ENCODE measurements at places on chromosomes 5 and 9.

DNA sequence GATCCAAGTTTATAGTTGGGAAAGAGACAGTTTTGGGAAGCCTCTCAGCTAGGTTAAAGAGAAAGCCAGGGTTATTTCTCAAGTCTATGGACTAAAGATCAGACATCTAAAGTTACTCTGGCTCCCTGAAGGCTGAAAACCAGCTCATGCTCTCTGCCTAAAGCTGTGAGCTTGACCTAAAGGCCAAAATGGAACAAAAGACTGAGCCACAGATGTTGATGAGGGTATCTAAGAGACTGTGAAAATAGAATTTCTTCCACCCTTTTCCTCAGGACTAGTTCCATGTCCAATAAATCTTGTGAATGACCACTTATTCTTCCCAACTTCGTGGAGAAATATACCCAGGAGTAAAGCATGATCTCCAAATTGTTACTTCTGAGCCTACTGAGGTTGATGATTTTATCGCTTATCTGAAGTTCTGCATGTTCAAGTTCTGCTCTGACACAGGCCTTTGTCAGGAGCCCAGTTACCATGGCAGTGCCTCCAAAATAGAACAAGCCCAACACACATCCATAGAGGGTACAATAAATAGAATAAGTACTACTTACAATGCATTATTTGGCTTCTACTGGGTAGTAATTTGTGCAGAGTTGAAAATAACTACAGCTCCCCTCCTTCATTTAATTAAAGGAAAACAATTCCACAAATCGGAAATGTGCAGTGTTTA, 373.6 kb downstream of the NTRK2 start:
- DNase-seq: no peak

GRCh38 chr9:126809068-126809467, 4.2 kb downstream of the ZBTB43 start:
- no peak for DNase-seq

DNA sequence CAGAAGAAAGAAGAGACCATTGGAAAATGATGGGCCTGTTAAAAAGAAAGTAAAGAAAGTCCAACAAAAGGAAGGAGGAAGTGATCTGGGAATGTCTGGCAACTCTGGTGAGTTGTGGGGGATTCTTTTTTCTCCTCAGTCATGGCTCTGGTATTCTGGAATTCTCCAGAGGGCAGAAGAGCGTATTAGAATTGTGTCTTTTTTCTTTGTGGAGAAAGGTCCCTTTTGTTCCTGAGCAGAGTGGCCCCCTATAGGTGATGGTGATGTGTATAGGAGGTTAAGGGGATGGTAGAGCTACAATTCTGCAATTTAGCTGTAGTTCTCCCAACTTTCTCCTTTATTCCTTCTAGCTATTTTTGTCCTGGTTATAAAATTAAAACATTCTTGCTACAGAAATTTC, 1.6 kb upstream of the DHFR start:
- no peak for DNase-seq

DNA sequence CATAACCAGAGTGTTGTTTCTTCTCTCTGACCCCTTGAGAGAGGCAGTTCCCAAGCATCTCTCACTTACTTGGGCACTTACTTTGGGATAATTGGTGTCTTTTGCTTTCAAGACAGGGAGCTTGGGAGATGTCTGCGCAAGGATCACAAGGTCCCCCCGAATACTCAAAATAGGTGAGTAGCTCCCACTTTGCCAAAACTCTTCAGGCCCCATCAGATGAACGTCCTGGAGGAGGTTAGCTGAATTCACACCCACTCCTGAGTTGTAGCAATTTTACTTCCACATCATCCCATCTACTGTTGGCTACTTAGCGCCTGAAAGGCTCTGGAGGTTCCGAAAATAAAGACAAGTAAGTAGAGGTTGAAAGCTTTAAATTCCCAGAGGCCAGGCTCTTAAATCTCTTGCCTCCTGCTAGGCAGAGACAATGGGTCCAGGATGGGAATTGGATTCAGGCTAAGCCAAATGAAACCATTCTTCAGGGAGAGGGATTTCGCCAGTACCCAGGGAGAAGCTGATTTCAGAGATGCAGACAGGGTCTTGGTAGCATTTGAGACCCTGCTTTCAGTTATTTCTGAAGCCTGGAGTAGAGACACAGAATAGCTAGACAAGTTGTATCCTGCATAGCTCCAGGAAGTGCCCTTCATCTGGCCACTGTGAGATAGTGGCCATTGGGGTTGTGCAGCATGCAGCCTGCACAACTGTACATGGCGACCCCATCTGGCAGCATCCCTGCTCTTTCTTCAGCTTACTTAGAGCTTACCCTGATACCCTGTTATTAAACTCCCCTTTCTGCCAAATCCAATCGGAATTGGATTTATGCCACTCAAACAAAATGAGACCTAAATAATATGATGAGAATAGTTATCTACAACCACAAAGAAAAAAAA, 60.1 kb downstream of the BOD1 start:
- no peak for DNase-seq

DNA sequence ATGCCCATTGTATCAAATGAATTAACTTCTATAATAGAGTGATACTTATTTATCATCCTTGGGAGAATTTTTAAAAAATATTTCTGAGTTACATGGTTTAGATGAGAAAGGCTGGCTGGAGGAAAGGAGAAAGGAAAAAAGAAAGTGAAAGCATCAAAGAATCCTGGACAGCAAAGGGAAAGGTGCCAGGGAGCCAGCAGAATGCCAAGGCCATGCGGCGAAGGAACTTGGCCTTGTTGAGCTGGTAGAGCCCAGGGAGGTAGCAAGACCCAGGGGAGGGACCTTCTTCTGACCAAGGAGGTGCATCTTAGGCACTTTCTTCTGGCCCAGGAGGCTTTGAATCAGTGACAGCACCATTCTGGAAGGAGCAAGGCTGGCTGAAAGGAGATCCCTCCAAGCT, 240.5 kb downstream of the ENC1 start:
- DNase-seq: no peak

GRCh38 chr9:21591221-21592062, 109.3 kb upstream of the IFNE start:
- no peak for DNase-seq

All from NCI-H524 (cell line).